ENCODE measurements at places on chromosomes 5 and 9. TPM values are rescaled to one million over a fixed set of nuclear protein-coding genes. Genes with fewer than 3 reads are reported as not detected.
A peak's percentile ranks its signal among the peaks of the same experiment; 100 is the strongest.

PARP8 gene
- polyA plus RNA-seq, result 16.6 TPM

PCDHB13 gene
- polyA plus RNA-seq, result 1.1 TPM

DNA sequence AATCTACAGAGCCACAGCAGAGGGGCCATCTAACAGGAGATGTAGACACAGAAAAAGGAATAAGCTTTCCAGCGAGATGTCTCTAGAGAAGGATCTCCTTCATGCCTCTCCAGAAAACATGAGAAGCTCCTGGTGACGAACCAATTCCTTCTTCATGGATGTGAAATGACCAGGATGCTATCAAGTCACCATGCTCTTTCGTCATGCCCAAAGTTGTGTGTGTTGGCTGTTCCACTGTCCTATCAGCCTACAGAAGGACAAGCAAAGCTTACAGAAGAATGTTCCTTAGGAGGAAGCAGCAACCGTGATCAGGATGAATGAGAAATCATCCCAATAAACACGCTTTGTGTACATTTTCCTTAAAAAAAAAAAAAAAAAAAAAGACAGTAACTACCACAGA is 54.4 kb downstream of the ALDH7A1 start:
- H3K36me3 ChIP-seq, result peaks cover 14% of the 10 kb centered on the region
- no peak overlapping the region for H3K4me3 ChIP-seq
- H3K27ac ChIP-seq, result no peak overlapping the region
- peaks cover 2% of the 10 kb centered on the region for H3K4me1 ChIP-seq
- no peaks in the 10 kb centered on the region for H3K27me3 ChIP-seq

DNA sequence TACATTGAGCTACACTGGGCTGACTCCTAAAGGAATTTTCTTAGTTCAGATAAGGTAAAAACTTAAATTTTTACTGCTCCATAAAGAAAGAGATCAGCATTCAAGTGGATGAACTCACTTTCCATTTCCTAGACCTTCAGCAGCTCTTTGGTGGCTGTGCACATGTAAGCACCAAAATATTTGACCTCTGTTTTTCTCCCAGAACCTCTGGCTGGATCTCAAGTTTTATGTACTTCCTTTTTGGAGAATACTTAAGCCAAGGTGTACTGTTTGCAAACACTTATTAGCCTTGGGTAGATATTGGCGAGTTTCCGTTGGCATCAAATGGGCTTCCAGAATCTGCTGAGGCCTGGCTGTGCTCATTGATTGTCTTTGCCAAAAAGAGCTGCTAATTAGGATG is 10.3 kb downstream of the TNC start:
- H3K4me1 ChIP-seq, result no peaks in the 10 kb centered on the region
- no peaks in the 10 kb centered on the region for H3K27me3 ChIP-seq
- H3K27ac ChIP-seq, result no peak overlapping the region
- DNase-seq, result no peak

- H3K27ac ChIP-seq, result no peak overlapping the region
- H3K4me1 ChIP-seq, result peaks cover 6% of the 10 kb centered on the region
- DNase-seq, result no peak
Observed at GRCh38 chr9:77177894-77178794, 810 bp downstream of the VPS13A start.

DNA sequence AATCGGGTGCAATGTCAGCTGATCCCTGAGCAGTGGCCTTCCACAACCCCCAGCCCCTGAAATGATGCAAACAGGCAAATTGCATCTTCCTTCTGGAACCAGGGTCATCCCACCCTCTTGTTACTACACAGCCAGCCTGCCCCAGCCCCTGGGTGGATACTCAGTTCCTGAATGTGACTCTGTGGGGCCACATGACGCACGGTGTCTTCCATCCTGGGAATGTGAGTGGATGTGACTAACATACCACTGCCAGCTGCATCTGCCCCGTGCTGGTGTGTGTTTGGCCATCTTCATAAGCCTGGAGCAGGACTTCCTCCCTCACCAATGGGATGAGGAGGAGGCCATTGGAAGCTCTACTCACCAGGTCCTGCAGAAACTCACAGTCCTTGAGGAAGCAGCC is 257.9 kb upstream of the ADAMTS16 start:
- no peaks in the 10 kb centered on the region for H3K27me3 ChIP-seq
- no peak for DNase-seq
- no peak overlapping the region for H3K27ac ChIP-seq
- no peak overlapping the region for H3K4me3 ChIP-seq
- H3K4me1 ChIP-seq, result no peaks in the 10 kb centered on the region
- H3K36me3 ChIP-seq, result no peaks in the 10 kb centered on the region

DNA sequence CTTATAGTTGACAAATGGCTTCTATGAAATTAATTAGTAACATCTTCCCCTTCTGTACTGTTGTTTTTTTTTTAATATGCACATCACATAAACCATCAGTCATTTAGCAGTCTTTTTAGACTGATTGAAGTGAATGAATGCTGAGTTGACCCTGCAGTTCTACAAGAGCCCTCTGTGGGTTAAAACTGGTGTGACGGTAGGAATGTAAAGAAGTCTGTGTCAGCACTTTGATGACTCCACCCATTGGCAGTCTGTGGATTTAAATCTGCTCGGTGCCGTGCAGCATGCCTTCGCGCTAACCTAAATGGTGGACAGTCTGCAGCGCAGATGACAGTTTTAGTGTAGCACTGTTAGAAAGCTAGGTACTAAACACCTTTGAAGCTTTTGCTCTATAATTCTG is 3.1 kb downstream of the GTF3C4 start:
- H3K4me3 ChIP-seq, result no peak overlapping the region
- no peaks in the 10 kb centered on the region for H3K27me3 ChIP-seq
- H3K36me3 ChIP-seq, result peaks cover 3% of the 10 kb centered on the region
- no peak for DNase-seq
- H3K27ac ChIP-seq, result no peak overlapping the region

GRCh38 chr5:135110785-135111596 is 77.0 kb upstream of the PITX1 start:
- no peak for DNase-seq
- no peak overlapping the region for H3K27ac ChIP-seq
- H3K4me3 ChIP-seq, result no peak overlapping the region
- H3K27me3 ChIP-seq, result no peaks in the 10 kb centered on the region

DNA sequence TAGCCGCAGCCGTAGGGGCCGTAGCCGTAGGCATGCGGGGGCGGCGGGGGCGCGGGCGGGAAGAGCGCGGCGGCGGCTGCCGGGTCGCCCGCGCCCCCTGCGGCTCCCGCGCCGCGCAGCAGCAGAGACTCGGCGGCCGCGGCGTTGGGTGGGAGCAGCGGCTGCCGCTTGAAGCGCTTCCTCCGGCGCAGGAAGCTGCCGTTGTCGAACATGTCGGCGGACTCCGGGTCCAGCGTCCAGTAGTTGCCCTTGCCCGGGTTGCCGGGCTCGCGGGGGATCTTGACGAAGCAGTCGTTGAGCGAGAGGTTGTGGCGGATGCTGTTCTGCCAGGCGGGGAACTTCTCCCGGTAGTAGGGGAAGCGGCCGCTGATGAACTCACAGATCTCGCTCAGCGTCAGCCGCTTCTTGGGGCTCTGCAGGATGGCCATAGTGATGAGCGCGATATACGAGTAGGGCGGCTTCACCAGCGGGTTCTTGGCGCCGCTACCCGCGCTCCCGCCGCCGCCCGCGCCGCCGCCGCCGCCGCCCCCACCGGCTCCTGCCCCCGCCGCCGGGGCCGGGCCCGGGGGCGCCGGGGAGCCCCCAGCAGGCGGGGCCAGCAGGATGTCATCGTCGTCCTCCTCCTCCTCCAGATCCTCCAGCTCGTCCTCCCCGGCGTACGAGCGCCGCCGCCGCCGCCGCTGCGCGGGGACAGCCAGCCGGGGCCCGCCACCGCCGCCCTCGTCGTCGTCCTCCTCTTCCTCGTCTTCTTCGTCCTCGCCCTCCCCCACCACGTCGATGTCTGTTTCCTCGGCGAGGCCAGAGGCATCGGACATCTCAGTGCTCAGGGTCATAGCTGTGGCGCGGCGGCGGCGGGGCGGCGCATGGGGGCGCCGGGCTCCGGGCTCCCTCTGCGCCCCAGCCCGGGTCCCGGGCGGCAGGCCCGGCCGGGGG is 781 bp downstream of the FOXD1 start:
- DNase-seq, result no peak
- H3K36me3 ChIP-seq, result no peaks in the 10 kb centered on the region
- peaks cover 19% of the 10 kb centered on the region for H3K4me1 ChIP-seq
- H3K27me3 ChIP-seq, result peaks cover 92% of the 10 kb centered on the region
- H3K27ac ChIP-seq, result no peak overlapping the region
- H3K4me3 ChIP-seq, result peak overlapping the region; percentile 22
